ENCODE measurements at places on chromosomes 7 and 10.

GRCh38 chr7:117673367-117673766 lies 193.5 kb downstream of the CFTR start:
- no peak for DNase-seq

GRCh38 chr7:95758187-95758586 lies 14.2 kb upstream of the DYNC1I1 start:
- DNase-seq, result no peak

GRCh38 chr10:132229834-132230556 lies 43.2 kb downstream of the DPYSL4 start:
- peak; percentile 44 for DNase-seq

GRCh38 chr7:43249823-43250145 lies 137.3 kb downstream of the HECW1 start:
- DNase-seq, result no peak

DNA sequence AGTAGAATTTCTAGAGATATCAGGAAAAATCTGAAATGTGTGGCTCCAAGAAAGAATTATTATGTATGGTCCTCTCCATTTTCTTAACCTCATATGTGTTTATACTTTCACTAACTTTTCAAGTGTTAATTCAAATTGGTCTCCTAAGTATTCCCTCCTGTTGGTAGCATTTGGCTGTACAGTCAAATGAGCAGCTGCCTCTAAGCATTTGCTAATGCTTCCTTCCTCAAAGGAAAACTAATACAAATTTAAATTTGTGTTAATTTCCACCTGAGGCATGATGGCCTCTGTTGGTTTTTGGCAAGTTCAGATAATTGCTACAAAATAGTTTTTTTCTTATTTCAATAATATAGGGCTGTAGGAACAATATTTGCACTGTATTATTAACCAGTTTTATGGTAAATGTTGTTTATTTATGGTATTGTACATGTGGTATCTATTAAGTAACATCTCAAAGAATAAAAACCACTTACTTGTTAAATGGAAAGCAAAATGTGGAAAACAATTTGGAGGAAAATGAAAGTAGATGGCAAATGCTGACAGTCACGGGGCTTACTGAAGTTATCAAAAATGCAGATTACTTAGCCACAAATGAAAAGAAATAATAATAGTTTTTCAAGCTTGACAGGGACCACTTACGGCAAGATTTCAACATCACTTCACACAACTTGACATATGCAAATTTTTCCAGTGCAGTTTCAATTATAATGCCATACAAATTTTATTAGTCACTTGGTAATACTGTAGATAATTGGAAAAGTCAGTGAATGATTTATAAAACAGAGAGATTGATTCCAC lies 299.3 kb upstream of the MEOX2 start:
- DNase-seq, result no peak

DNA sequence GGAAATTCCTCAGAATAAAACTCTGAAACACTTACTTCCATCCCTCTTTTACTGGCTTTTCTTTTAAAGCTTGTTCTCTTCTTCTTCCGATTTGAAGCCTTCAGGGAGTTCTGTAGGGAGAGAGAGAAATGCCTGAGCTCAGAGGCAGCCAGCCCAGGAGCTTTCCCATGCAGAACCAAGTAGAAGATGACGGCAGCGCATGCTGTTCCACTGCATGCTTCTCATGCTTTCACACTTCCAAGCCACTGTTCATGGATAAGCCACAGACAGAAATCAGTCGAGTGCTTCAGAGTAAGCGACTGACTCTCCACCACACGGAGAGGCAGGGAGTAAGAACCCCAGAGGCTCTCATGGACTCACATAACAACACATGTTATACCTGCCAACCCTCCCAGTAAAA lies 237.3 kb downstream of the DGKI start:
- DNase-seq, result no peak

DNA sequence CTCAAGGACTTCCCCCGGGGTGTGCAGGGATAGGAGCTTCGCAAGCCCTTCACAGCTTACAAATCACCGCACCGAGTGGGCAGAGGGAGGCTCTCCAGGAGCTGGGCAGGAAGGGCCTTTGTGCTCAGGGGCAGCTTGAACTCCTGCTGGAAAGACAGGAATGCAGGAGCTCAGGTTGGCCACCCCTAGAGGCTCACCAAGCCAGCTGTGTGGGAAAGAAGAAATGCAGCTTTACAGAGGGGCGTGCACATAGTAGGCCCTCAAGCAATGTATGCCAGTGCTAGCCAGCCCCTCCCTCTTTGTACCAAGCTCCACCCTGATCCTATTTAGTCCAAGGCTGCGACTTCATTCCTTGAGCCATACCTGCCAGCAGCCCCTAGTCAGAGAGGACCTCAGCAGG lies 26.1 kb downstream of the STRA8 start:
- no peak for DNase-seq

DNA sequence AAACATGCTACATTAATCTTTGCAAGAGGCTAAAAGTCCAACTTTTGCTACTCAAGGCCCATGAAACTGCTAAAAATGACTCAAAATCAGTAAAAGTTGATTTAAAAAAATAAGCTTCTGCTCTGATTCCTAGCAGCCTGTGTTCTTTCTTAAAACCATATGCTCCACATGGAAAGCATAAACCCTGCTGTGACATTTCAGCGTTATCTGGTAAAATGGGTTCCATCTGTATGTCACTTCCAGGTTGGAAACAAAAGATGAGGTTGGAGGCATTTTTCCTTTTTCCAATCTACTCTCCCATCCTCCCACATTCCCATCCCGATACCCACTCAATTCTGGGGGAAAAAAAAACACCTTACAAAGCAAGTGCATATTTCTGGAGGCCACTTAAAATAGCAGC lies 439.5 kb downstream of the NEBL start:
- DNase-seq, result no peak

- no peak for DNase-seq
These were observed 65.1 kb downstream of the CALML3 start for GRCh38 chr10:5589661-5590511.

- no peak for DNase-seq
These were observed 141.6 kb downstream of the PKD1L1 start for GRCh38 chr7:47806701-47807103.
